ENCODE measurements at places on chromosomes 5 and 9.

DNA sequence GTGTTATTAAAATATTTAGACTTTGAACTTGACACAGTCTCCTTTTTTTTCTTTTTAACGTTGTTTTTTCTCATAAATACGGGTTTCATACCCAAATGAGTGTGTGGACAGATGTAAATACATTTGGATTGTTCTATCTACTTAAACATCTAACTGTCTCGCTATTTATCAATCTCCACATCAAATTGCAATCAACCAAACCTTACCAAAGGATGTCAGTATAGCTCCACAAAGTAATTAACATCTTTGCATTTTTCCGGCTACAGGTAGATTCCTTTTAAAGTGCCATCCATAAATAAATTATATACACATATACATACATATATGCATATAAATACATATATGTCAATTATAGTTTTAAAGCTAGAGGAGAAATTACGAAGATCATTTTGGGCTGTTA, 705 bp upstream of the CDH10 start:
- no peak for DNase-seq

DNA sequence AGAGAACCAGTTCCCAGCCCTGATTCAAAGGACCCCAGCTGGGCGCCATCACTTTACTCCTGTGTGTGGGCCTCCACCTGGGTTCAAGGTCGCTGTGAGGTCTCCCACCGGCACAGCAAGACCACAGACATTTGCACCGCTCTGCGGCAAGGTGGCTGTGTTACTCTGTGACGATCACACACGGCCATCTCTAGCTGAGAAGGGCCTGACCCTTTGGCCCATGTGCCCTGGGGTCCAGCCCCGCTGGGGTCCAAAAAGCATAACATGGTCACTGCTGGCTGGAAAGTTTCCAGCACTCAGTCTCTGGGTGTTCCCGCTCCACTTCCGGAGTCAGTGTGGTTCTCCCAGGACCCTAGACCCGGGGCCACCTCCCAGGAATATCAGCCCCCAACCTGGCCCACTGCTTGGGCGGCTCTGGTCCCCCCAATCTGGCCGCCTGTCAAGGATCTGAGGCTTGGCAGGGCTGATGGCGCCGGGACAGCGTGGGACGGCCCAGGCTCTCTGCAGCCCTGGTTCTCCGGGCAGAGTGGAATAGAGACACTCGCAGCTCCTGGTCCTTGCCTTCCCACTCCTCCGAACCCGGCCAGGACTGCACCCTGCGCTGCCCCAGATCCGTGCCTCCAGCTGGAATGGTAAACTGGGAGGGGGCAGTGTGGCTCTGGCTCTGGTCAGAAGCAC, 3.9 kb upstream of the LMX1B start:
- DNase-seq, result peak; percentile 9

DNA sequence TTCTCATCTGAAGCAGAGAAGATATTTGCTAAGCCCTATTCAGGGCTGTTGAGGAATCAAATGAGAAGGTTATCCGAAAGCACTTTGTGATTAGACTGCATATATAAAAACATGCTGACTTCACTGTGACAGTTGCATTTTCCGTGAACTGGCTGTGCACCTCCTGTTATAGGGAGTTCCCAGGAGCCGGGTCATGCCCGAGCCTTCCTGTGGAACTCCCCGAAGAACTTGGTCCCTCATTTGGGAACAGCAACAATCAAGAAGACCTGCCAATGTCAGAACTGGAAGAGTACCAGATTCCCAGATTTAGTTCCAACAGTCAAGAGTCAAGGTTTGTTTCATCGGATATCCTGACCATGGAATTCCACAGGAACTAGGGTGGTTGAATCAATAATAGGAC, 130.4 kb upstream of the RAI14 start:
- no peak for DNase-seq

GRCh38 chr5:38997591-38997990, 76.6 kb downstream of the RICTOR start:
- no peak for DNase-seq

- no peak for DNase-seq
Observed at GRCh38 chr5:164353155-164353554, 847.7 kb downstream of the MAT2B start.

- peak; percentile 20 for DNase-seq
Observed at GRCh38 chr5:50501491-50502228, 60.6 kb upstream of the EMB start.

DNA sequence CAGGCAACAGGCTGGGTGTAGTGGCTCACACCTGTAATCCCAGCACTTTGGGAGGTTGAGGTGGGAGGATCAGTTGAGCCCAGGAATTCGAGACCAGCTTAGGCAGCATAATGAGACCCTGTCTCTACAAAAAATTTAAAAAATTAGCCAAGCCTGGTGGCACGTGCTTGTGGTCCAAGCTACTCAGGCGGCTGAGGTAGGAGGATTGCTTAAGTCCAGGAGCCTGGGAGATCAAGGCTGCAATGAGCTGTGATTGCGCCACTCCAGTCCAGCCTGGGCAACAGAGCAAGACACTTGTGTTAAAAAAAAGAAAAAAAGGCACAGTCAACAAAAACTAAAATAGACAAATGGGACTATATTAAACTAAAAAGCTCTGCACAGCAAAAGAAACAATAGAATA, 29.3 kb downstream of the ATP6V0E1 start:
- DNase-seq, result no peak

DNA sequence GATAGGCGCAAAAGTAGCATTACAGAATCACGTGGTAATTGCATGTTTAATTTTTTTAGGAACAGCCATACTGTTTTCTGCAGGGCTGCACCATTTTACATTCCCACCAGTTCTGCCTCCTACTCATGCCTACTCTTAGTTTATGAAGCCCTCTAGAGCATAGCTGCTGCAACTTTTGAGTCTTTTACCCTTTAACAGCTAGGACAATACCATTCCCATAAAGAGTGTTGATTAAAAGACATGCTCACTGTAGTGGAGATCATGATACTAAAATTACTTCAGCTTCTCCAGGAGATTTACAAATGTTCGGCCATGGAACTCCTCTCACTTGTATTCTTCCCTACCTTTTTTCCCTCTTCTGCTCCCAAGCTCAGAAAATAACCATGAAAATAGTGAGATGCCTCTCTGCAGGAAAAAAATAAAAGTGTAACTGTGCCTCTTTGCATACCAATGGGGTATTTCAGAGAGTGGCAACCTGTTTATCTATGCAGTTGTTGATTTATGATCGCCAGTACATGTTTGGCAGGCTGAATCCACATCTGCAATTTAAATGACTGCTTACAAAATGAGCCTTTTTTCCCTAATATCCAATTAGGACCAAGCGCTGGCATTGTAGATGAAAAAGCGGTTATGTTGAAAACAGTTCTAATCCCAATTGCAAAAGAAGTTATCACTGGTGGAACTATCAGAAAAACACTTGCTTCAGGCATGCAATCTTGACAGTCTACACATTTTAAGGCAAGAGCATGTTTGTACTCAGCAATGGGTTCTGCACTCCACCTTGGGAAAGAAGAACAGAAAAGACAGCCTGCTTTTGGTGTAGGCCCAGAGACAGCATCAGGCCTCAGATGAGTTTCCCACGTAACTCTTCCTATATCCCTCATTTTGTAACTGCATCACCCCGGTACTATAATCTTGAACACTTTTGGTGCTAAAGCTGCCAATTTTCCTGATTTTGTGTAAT, 131.1 kb downstream of the ADAMTSL1 start:
- DNase-seq, result no peak

GRCh38 chr5:32170303-32171151, 3.6 kb downstream of the GOLPH3 start:
- no peak for DNase-seq

- no peak for DNase-seq
Observed at GRCh38 chr5:140113180-140113698, 670 bp upstream of the PURA start.

DNA sequence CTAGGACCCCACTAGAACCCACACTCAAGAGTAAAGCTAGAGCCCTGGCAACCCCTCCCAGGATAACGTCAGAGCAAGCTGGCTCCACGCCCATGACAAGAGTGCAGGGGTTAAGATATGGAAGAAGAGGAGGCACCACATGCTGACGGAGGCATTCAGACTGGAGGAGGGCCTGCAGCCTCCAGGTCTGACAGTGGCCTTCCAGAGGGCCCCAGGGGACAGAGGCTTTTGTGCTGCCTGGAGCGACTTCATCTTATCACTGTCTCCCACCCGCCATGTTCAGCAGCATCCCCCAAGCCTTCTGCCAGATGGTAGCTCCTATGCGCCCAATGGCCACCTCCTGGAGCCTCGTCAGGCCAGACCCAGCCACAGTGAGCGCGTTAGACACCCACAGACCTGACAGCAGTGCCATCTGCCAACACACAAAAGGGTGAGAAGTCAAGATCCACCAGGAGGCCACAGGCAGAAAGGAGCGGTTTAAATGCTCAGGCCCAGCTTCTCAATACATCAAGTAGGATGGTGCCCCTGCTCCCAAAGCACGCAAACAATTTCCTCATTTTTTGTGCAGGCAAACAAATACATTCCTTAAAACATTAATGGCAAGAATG, 65.8 kb downstream of the C5orf15 start:
- no peak for DNase-seq

DNA sequence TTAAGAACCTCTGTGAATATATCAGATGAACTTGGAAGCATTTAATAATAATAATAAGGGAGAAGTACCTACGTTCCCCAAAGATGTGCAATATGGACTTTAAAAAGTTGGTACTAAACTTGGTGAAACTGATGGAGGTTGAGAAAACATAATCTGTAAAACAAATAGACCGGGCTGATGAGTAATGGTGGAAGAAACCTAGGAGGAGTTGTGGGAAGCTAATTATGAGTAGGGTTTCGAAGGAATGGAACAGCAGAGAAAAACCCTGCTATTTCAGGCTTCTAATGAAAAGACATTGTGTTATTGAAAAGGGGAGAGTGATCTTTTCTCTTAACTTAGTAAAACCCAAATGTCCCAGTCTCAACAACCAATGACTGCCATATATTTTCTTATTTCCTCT, 229.3 kb downstream of the PCSK1 start:
- no peak for DNase-seq

DNA sequence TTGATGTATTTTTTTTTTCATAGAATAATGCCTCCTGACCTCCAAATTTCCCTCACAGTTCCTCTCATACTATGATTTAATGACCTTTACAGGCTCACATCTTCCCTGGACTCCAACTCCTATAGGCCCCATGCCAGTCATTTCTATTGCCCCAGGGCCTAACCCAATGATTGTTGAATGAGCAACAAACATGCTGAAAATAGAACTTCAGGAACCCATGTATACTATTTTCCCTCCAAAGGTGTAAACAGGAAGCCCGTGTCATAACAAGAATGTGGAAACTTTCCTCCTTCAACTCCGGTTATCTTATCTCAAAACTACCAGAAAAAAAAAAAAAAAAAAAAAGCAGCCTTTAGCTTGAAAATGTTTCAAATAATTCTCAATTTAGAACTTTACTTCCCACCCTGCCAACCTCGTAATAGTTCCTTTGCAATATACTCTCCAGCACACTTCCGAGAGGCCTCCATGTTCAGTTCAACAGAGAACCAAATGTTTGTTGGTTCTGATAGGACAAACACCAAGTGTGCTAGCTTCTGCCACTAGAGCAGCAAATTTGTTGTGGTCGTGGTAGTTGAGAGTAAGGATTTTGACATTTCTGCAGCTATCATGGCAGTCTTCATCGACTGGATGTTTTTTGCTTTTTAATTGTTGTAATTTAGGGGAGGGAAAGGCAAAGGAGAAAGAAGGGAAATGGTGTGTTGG, 25.8 kb downstream of the TRPM6 start:
- no peak for DNase-seq

All from GM20000 (cell line).